ENCODE measurements at places on chromosomes 12 and 14.

GRCh38 chr14:21070610-21071224 lies 613 bp downstream of the ARHGEF40 start:
- DNase-seq, result no peak

- DNase-seq, result no peak
Measured at GRCh38 chr14:53652068-53652467, 304.6 kb downstream of the BMP4 start.

DNA sequence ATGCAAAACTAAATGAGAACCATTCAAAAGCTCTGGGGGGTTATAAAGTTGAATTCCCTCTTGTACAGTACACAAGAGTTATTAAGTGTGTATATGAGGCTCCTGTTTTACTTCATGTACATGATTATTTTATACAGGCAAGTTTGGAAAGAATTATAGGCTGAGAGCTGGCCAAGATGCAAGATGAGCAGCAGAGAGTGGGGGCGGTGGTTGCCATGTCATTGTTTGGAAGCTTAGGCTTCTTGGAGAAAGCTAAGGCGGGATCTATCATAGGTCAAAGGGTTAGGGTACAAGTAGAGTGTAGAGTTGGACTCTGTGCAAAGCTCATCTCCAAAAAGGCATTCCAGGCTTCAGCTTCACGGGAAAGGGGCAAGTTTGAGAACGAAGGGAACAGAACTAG lies 297.1 kb upstream of the TBX3 start:
- DNase-seq, result no peak

GRCh38 chr14:49052521-49052920 lies 533.7 kb downstream of the RPS29 start:
- no peak for DNase-seq

- DNase-seq, result no peak
Measured at GRCh38 chr14:100885196-100885595, 18.3 kb downstream of the RTL1 start.

GRCh38 chr12:12483438-12483837 lies 79.2 kb downstream of the DUSP16 start:
- no peak for DNase-seq

DNA sequence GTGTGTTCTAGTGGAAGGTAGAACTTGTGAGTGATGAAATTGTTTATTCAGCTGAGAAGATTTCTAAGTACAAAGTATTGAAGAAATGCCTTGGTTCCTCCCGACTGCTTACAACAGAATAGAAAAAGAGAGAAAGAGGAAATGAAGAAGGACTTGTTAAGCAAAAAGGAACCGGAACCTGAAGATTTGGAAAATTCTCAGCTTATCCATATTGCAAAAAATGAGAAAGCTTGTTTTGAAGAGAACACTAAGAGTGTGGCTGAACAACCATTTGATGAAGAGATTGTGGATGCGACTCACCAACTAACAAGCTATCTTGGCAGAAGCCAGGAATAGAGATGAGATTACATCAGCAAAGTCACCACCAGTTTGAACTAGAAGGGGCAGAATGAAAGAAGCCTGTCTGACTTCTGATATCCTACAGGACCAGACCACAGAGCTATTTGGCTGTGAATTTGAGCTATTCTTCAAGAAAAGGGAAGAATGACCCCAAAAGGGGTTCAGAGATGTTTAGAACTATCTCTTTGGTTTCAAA lies 15.1 kb downstream of the NDUFA9 start:
- DNase-seq, result no peak
